ENCODE measurements at places on chromosomes 11 and 22. TPM values are rescaled to one million over a fixed set of nuclear protein-coding genes. Genes with fewer than 3 reads are reported as not detected.

EFEMP2 gene
- 74.0 TPM for total RNA-seq

MRGPRX4 gene
- not detected for total RNA-seq

B4GALNT4 gene
- 1.8 TPM for total RNA-seq

KCNK4 gene
- not detected for total RNA-seq

DRD4 gene
- not detected for total RNA-seq

SCN2B gene
- 4.9 TPM for total RNA-seq

OR8G1 gene
- total RNA-seq, result not detected

DDTL gene
- total RNA-seq, result 2.1 TPM

UBTFL1 gene
- total RNA-seq, result not detected

OR8A1 gene
- not detected for total RNA-seq

RTN4R gene
- 0.26 TPM for total RNA-seq

CCDC73 gene
- under 0.01 TPM for total RNA-seq

SCUBE1 gene
- 0.51 TPM for total RNA-seq

Measured in fibroblast of lung (primary cell).